ENCODE measurements at places on chromosomes 2 and 18.

- DNase-seq: no peak
These were observed 12.7 kb downstream of the DGUOK start for GRCh38 chr2:73939419-73939818.

DNA sequence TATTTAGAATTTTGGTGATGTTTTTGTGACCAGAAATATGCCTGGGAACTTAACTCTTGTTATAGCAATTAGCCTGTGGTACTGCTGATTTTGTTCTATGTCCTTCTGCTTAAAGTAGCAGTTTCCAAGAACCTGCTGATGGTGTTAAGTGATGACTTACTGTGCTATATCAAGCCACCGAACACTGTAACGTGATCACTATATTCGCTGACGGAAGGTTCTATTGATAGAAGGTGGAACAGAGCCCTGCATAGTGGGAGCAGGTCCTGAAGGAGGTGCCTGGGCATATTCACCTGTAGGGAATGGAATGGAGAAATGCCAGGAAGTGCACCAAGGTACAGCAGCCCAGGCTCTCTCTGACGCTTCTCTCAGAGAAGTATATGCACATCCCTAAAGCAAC, 76.8 kb downstream of the UXS1 start:
- no peak for DNase-seq

GRCh38 chr18:44497311-44497710, 183.4 kb upstream of the SETBP1 start:
- no peak for DNase-seq

- no peak for DNase-seq
These were observed 107.8 kb downstream of the MEP1B start for GRCh38 chr18:32297579-32298170.

- no peak for DNase-seq
These were observed 284.1 kb downstream of the DSEL start for GRCh38 chr18:67232406-67232805.

- DNase-seq: no peak
These were observed 49.7 kb downstream of the SH3BP4 start for GRCh38 chr2:235001237-235002133.

GRCh38 chr18:58400331-58400870, 228.5 kb downstream of the ALPK2 start:
- DNase-seq: no peak

DNA sequence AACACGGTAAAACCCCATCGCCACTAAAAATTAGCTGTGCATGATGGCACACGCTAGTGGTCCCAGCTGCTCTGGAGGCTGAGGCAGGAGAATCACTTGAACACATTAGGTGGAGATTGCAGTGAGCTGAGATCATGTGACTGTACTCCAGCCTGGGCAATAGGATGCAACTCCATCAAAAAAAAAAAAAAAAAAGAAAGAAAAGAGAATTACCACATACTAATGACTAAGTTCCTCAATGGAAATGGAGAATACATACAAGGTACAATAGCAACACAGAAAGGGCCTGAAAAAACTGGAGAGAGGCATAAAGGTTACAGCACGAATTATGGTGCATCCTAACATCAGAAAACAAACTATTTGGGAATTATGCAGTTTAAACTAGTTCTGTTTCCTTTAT, 81.3 kb downstream of the CDH2 start:
- no peak for DNase-seq

GRCh38 chr2:110837446-110838409, 105.4 kb downstream of the ACOXL start:
- peak; percentile 38 for DNase-seq

GRCh38 chr2:204081487-204082425, 145.2 kb downstream of the ICOS start:
- no peak for DNase-seq

GRCh38 chr18:23619388-23619881, 33.1 kb upstream of the NPC1 start:
- DNase-seq: no peak

GRCh38 chr2:3807853-3808252, 104.5 kb downstream of the DCDC2C start:
- DNase-seq: no peak

GRCh38 chr2:232286001-232286868, 92.3 kb upstream of the ALPP start:
- DNase-seq: no peak

GRCh38 chr18:4125224-4125623, 329.9 kb downstream of the DLGAP1 start:
- DNase-seq: no peak

- DNase-seq: no peak
These were observed at the start of gene KLHL30 for GRCh38 chr2:238138331-238139195. KLHL30 (plus strand) TSS chr2:238138668; CDS start chr2:238140755, 2,087 bp downstream.

DNA sequence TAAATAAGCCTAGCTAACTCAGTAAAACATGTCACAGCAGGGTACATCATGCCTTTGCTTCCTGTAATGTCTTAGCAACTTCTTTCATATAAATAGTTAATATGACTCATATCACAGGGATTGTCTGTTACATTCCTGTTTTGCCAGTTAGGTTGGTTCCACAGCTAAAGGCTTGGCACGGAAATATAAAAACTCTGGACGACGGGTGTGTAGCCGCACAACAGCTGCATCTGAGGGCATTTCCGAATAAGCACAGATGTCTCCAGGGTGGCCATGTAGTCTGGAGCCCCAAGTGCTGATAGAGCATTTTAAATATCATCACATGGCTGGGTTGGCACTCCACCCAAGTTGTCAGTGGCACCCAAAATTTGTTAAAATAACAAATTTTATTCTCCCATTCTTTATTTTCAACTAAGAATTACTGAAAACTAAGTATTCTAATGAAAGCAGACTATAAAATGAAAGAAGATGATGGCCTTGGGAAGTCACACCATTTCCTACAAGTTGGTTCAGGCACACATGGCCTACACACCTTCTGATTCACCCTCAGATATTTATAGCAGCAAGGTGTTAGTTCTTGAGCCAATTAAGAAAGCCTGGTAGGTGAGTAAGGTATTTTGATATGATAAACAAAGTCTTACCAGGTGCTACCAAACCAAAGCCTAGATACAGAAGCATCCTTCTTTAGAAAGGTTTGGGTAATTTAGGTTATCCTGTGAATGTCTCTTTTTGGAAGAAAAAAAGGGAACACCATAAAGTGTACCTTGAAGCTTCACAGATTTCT, 61.8 kb upstream of the STK17B start:
- DNase-seq: peak; percentile 72

- no peak for DNase-seq
These were observed 381.5 kb upstream of the ETAA1 start for GRCh38 chr2:67015681-67016080.

GRCh38 chr2:141692829-141693228, 438.0 kb downstream of the LRP1B start:
- no peak for DNase-seq

DNA sequence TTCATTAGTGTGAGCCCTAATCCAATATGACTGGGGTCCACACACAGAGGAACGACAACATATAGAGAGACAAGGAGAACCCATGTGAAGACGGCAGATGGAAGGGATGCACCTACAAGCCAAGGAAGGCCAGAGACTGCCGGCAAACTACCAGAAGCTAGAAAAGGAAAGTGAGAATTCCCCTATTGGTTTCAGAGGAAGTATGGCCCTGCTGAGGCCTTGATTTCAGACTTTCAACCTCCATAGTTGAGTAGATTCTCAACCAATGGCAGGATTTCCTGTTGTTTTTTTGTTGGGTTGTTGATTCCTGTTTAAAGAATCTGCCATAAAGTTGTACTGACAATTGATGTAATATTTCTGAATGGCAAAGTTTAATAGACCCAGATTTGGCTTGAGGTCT, 241.5 kb downstream of the SATB2 start:
- DNase-seq: no peak

DNA sequence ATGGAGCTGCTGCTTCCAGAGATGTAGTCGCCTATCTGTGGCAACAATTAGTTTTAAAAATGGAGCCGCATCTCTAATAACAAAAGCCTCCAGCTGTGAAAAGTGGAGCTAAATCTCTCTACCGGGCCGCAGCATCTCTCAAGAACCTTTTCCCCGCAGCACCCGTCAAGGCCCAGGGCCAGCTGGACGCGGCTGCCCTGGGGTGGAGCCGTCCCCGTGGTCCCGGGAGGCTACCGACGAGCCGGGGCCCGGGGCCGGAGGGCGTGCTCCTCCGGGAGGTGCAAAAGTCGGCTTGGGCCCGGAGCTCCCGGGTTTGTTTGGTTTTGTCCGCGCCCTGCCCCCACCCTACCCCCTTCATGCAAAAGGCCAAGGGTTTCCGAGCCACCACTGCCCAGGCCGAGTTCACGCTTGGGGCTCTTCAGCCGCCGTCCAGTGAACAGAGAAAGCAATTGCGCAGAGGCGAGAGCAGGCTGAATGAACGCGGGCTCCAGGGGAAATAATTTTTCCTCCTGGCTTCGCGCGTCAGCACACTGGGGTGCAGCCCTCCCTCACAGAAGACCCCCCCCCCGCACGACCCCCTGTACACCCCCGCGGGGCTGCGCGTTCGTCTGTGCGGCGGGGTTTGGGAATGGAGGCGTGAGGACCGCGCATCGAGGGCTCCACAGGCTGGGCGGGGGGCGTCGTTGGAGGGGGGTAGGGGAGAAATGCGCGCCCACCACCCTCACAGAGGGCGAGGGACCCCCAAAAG, 557 bp upstream of the GREB1L start:
- no peak for DNase-seq
